ENCODE measurements at places on chromosomes 3 and 15.

DNA sequence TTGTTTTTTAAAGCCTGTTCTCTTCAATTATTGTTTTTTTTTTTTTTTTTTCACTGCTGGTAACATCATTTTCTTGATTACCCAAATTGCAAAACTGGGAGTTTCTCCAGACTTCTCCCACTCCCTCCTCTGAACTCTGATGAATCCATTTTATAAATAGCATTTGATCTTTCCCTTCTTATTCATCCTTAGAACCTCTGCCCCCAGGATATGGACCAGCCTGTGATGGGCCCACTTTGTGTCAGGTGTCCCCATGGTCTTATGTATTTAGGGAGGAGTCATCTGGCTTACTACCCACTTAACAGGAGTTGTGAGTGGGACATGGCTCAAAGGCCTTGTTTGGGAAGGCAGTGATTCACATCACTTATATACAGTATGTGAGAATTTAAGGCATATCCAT is 57.7 kb downstream of the REC114 start:
- DNase-seq, result no peak

DNA sequence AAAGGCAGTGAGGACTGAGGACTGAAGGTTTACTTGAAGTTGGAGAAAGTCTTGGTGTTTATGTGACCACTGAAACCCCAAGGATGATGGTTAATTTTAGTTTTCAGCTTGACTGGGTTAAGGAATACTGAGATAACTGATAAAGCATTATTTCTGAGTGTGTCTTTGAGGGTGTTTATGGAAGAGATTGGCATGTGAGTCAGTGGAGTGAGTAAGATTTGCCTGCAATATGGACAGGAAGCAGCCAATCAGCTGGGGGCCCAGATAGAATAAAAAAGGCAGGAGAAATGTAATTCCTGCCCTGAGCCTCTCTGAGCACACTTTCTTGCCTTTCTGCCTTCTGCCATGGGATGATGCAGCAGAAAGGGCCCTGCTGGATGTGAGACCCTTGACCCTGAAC is 92.4 kb downstream of the KBTBD8 start:
- DNase-seq, result peak; percentile 35

DNA sequence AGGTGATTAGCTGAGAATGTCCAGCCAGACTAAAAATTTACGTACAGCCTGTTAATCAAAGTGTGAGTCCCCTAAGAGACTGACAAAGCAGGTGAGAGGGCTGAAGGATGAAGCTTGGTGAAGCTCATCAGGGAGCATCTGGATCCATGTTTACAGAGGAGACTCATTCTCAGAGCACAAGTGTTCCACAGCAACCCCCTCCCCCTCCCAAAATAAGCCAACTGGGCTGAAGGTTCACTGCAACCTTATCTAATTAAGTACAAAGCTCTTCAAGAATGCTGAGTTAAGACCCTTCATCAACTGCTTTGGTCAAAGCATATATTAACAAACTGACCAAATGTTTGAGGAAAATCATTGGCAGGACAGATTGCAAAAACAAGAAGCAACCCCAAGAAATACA is 262.6 kb upstream of the ZNF385D start:
- DNase-seq, result no peak

GRCh38 chr15:93981706-93982105 is 249.7 kb upstream of the MCTP2 start:
- DNase-seq, result no peak

All from HS-27A (cell line).